ENCODE measurements at places on chromosomes 11 and 22. TPM values are rescaled to one million over a fixed set of nuclear protein-coding genes. Genes with fewer than 3 reads are reported as not detected.
A peak's percentile ranks its signal among the peaks of the same experiment; 100 is the strongest.

MFRP gene
- 0.31 TPM for total RNA-seq

TXNRD2 gene
- 34.3 TPM for total RNA-seq

- no peak for DNase-seq
These were observed 886 bp upstream of the NIPSNAP1 start for GRCh38 chr22:29581799-29582198.

DNA sequence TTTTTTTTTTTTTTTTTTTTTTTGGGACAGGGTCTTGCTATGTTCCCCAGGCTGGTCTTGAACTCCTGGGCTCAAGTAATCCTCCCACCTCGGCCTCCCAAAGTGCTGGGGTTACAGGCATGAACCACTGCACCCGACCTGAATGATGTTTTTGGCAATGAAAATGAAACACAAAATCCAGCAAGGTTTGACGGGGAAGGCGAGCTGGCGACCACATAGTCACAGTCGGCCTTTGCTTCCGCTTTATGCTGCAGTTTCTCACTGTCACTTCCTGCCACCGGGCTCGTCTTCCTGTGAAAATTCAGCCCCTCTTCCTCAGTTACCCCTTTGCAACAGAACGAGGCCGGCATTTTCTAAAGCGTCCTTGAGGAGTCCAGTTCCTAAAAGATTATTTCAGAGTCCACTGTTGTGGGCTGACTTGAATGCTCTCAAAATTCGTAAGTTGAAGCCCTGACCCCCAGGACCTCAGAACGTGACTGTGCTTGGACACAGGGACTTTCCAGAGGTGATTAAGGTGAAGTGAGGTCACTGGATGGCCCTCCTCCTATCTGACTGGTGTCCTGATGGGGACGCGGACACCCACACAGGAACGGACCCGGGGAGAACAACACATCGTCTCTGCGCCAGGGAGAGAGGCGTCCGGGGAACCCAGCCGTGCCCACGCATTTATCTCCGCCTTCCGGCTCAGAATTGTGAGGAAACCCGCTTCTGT lies 2.9 kb upstream of the BID start:
- DNase-seq, result no peak

- no peak for DNase-seq
These were observed 82.4 kb downstream of the BCR start for GRCh38 chr22:23262518-23263332.

- peak; percentile 54 for DNase-seq
These were observed 14.2 kb upstream of the MUC6 start for GRCh38 chr11:1050581-1051355.
